Right lung (tissue), 10 donors: ENCODE measurements at places on chromosomes 3 and 15. TPM values are rescaled to one million over a fixed set of nuclear protein-coding genes. Genes with fewer than 3 reads are reported as not detected.

C3orf49 gene
- 0.73 TPM for polyA plus RNA-seq

TMEM207 gene
- polyA plus RNA-seq = 0.25 TPM

COL6A5 gene
- 4.5 TPM for polyA plus RNA-seq

GRAMD1C gene
- polyA plus RNA-seq = 6.2 TPM

GXYLT2 gene
- 12.4 TPM for polyA plus RNA-seq

DAZL gene
- polyA plus RNA-seq = not detected

SLC22A14 gene
- polyA plus RNA-seq = 0.19 TPM

SMCO1 gene
- not detected for polyA plus RNA-seq

SLC2A2 gene
- polyA plus RNA-seq = not detected

GABRA5 gene
- polyA plus RNA-seq = not detected

TNFAIP8L3 gene
- 3.8 TPM for polyA plus RNA-seq

LIPC gene
- 0.44 TPM for polyA plus RNA-seq

MME gene
- 33.1 TPM for polyA plus RNA-seq

KBTBD12 gene
- polyA plus RNA-seq = 1.2 TPM

SLC38A3 gene
- 7.9 TPM for polyA plus RNA-seq

KCNMB2 gene
- 12.1 TPM for polyA plus RNA-seq

LYZL4 gene
- polyA plus RNA-seq = not detected

KLF13 gene
- polyA plus RNA-seq = 52.7 TPM

CADM2 gene
- polyA plus RNA-seq = 1.7 TPM

AQP9 gene
- 0.28 TPM for polyA plus RNA-seq

MST1R gene
- polyA plus RNA-seq = 6.2 TPM

ACSBG1 gene
- polyA plus RNA-seq = 0.51 TPM

CLEC3B gene
- polyA plus RNA-seq = 101 TPM

EFCC1 gene
- polyA plus RNA-seq = 17.0 TPM

KCNH8 gene
- polyA plus RNA-seq = 1.2 TPM

RHOV gene
- 0.36 TPM for polyA plus RNA-seq

ZCWPW2 gene
- 1.8 TPM for polyA plus RNA-seq
